ENCODE measurements at places on chromosomes 5 and 9. TPM values are rescaled to one million over a fixed set of nuclear protein-coding genes. Genes with fewer than 3 reads are reported as not detected.

Gene CATSPER3
- total RNA-seq, result 1.1 TPM

Gene OTULIN
- 24.1 TPM for total RNA-seq

Gene ST8SIA4
- 6.1 TPM for total RNA-seq

Gene SPATA31D4
- not detected for total RNA-seq

Gene PCDHB9
- 0.61 TPM for total RNA-seq

Gene LRRC70
- total RNA-seq, result 1.9 TPM

DNA sequence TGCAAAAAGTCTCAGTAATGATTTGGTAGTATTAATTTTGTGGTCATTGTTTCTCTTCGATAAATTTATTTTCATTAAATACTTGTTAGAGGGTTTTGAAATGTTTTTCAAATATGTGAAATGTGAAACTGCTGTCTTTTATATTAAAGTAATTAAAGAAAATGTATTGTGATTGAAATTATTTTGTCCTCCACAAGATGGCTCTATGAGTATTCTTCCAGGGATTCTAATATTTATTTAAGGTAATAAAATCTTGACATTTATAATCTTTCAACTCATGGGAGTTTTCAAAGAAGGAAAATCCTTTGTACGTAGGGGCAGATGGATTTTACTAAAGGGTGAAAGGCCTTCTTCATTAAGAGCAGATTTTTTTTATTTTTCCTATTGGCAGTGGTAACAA is 19.3 kb downstream of the ISOC1 start:
- no peak for DNase-seq

DNA sequence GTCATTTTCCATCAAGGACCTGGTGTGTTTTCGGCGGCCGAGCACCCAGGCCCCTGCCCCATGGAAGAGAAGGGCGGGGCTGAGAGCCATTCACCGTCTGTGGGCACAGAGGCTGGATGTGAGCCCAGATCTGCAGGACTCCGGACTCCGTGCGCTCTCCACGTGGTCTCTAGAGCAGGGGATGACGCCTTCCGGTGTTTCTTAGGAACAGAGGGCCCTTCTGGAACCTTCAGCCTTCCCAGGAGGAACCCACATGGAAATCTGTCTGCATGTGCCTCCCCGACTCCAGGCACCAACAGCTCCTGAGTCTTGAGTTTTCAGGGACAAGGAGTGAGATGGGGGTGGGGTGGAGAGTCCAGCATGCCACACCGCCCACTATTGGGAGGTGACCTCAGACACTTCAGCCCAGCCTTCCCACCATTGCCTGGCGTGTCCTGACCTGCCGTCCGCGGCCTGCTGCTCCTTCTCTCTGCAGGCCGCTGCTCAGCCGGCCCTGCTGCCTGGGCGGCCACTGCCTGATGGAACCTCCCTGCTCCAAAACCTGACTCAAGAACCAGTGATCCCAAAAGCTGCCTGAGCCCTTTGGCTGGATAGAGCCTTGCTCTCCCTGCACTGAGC is 2.4 kb upstream of the RXRA start:
- peak; percentile 90 for DNase-seq

DNA sequence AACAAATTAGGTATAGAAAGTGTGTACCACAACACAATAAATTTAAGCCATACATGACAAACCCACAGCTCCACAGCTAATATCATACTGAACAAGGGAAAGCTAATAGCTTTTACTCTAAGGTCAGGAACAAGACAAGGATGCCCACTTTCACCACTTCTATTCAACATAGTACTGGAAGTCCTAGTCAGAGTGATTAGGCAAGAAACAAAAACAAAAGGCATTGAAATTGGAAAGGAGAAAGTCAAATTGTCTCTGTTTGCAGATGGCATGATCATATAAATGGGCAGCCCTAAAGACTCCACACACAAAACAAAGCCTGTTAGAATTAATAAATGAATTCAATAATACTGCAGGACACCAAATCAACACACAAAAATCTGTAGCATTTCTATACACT is 548.8 kb downstream of the CTNND2 start:
- DNase-seq, result no peak

DNA sequence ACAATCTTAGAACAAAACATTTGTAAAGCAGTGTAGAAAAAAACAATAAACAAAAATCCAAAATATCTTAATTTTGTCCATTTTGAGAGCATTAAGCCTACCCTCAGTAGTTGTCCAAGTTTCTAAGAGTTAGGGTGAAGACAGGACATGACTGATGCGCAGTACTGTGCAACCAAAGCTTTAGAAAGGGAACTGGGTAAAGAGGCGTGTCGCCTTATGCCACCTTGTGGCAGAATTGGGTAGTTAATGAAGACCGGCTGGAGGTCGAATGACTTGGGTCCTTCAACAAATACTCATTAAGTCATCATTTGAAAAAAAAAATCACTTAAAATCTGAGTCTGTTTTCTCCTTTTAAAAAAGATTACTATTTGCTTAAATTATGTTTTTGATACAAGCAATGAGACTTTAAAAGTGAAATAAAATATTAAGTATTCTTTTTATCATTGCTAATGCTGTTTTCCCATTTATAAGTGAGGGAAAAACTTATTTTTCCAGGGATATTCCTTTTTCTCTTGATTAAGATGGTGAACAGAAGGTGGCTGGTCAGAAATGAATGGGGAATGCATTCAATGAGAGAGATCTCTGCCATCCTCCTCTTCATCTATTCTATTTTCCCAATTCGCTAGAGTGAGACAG is 3.5 kb upstream of the RNF20 start:
- peak; percentile 32 for DNase-seq

- peak; percentile 96 for DNase-seq
Observed at GRCh38 chr5:40755407-40756365, at the start of gene TTC33. Gene TTC33 (minus strand): TSS chr5:40755961. CDS start chr5:40747018, 8,943 bp downstream.

- no peak for DNase-seq
Observed at GRCh38 chr5:143453720-143454119, 50.2 kb upstream of the NR3C1 start.

DNA sequence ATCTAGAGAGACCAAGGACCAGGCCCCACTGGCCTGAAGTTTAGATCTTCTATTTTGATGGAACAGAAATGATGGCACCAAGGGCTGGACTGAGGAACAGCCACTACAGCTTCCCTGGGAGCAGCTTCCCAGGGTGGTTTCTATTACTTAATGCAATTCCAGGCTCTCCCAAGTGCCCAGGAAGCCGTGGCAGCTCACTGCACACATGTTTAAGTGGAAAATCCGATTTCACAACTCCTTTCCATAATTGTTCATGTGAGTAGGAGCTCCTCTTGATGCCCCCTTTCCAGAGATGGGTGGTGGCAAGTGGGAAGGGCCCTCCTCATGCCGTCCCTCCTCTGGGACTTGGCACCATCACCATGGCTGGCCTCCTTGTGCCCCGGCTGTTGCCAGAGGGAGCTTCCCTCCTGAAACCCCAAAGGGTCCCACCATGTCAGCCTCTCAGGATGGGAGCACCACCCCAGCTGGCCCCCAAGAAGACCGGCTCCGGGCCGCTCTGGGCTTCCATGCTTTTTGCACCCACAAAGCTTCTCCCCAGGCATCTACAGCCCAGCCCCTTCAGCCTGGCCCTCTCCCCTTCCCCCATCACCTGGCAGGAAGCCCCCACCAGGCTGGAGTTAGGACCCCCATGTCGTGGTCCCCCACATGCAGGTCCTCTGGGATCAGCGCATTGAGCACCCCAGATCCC is 9.1 kb upstream of the UBAC1 start:
- DNase-seq, result no peak

DNA sequence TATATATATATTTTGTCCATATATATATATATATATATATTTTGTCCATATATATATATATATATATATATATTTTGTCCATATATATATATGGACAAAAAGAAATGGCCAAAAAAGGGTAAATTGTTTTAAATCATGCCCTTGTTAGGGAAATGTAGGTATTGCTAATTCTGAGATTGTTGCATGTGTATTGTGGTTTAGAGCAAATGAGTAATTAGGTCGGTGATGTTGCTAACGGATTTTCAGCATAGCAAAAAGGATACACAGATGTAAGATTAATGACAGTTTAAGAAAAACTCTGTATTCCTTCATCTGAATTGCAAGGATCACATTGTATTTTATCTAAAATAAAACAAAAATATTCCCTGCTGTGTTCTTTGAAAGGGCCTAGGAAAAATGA is 40.2 kb downstream of the OSTF1 start:
- no peak for DNase-seq

DNA sequence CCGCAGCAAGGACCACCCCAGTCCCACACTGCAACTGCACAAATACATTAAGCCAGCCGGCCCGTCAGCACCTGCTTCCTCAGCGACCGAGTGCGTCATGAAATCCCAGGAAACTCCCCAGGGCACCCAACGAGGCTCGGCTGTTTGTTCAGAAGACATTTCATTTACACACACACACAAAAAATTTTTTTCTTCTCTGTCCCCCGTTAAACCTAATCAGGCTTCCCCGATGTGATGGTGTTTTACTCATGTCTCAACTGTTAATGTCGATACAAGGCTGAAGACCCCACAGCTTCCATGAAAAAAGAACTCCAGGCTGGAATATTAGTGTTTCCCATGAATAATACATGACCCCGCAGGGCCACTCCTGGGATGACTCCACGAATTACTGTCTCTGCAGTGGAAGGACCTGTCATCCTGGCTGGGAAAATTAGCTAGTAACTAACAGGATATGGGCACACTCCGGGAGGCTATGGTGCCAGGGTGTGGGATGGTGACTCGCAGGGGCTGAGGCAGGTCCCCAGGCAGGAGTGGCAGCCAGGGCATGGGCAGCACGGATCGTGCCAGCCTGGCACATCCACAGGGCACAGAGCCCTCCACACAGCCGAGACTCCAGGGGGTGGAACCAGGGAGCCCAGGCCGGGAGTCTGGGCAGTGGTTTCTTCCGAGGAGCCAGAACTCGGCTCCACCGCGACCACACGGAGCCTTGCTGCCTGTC is 102.4 kb downstream of the VAV2 start:
- DNase-seq, result no peak

DNA sequence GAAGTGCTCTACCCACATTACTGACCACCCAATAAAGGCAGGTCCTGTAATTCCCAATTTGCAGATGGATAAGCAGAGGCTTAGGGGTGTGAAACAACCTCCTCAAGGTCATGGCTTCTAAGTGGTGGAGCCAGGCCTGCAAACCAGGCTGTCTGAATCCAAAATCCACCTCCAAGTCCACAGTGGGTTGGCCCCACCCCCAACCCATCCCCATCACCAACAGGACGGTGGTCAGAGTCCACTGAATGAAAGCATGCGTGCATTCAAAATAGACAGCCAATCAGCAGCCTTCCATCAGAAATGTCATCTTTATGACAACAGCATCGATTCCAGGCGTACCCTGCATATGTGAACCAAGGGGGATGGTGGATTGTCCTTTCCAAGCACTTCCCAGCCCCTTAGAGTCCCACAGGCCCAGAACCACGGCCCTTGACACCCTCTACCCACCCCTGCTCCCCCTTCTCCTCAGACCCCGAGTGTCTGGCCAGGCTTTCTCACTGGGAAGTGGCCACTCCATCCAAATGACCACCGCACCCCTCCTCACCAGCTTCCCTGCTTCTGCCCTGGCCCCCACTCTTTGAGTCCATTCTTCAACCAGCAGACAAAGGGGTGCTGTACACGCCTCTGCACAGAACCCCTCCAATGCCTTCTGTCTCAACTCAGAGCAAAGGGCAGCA is 133.1 kb downstream of the KCNIP1 start:
- DNase-seq, result no peak

DNA sequence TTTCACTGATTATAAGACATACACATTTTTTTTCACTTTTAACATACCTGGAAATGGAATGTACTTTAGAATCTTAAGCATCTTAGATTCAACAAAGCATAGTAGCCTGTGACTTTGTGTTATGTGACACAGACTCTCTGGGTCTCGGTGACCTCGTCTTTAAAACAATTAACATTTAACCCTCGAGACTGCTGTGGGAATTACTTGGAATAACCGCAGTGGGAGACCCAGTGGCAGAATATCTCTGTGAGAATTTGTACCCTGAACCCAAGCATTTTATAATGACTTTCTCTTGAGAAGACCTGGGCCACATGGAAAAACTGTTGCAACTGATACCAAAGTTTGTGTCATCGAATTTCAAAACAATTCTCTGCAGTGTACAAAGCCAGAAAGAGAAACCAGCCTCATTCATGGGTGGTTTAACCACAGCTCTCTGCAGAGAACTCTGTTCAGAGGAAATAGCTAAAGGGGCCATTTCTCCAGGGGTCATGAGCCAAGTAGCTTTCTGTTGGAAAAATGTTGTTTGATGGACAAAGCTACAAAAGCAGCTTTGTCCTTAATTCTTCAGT is 10.0 kb upstream of the RETREG1 start:
- no peak for DNase-seq

- DNase-seq, result no peak
Observed at GRCh38 chr5:127810017-127810416, 106.8 kb downstream of the CCDC192 start.

DNA sequence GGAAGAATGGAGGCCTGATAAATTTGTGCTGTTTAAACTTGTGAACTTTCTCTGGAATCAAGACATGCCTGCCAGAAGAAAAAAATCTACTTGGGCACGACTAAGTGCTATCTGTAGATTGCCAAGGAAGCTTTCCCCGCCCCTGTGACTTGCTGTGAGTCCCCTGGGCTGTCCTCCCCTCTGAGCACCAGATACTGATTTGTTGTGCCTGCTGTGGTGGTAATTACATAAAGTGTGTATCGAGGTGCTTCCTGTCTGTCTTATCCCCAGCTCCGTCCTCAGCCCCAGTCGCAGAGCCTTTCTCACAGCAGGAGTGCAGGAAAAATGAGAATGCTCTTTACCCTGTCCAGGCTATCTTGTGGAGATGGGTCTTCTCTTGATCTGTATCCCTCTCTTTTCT is 53.9 kb downstream of the TRIO start:
- DNase-seq, result no peak

DNA sequence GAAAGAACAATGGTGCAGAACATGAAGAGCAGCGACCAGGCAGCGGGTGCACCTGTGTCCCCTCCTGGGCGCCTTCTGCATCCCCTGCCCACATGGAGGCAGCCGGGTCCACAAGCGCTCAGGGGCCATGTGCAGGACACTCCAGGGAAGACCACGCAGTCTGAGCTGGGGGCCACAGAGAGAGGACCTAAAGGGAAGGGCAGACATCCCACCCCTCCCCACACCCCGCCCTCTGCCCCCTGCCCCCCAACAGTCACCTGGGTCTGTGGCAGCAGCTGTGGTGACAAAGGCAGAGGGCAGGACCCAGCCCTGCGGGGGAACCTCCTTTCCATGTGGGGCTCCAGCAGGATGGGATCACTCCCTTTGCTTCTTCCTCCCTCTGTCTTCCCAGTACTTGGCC is 805.7 kb downstream of the CDH9 start:
- DNase-seq, result no peak

- DNase-seq, result no peak
Observed at GRCh38 chr5:157126-157715, 34.1 kb upstream of the LRRC14B start.

GRCh38 chr5:97242341-97242740 is 59.3 kb upstream of the RIOK2 start:
- no peak for DNase-seq

- no peak for DNase-seq
Observed at GRCh38 chr9:91547081-91547480, 123.4 kb upstream of the NFIL3 start.

GRCh38 chr9:37897665-37898064 is 6.3 kb downstream of the SLC25A51 start:
- no peak for DNase-seq

GRCh38 chr9:84945878-84946538 is 276.5 kb downstream of the NTRK2 start:
- DNase-seq, result no peak

Measured in left colon (tissue), 2 donors.